NB4 (cell line): ENCODE measurements at places on chromosomes 2 and 18.

- DNase-seq: no peak
Observed at GRCh38 chr2:166573391-166573790, 79.3 kb upstream of the SCN7A start.

- no peak for DNase-seq
Observed at GRCh38 chr2:86781363-86781762, 9.3 kb downstream of the CD8A start.

DNA sequence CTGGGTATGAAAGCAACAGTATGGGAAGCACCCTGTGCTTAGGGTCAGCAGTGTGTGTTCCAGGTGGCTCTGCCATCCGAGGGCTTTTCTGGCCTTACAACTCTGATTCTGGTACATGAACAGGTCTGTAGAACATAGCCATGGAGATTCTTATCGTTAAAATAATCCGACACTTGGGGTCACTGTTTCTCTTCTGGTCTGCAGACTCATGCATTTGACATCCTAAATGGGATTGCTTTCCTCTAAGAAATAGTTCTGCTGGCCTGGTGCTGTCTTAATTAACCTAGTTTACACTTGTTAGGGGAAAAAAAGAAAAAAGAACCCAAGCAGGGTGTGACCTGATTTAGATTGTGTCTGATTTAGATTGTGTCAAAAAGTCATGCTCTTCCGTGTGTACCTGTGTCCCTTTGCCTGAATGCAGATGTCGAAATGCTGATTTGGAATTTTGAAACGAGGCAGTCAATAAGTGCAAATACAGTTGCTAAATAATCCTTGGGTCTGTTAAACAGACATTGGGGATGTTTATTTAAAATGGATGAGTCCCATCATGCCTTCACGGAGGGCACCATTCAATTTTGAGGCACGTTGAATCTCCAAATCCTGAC lies 59.6 kb downstream of the TRPM8 start:
- DNase-seq: peak; percentile 63

GRCh38 chr2:83388804-83389203 lies 1070.3 kb downstream of the SUCLG1 start:
- DNase-seq: peak; percentile 6

GRCh38 chr2:154132827-154133226 lies 261.1 kb downstream of the GALNT13 start:
- DNase-seq: no peak

- DNase-seq: no peak
Observed at GRCh38 chr2:204681412-204681811, 136.1 kb downstream of the PARD3B start.

DNA sequence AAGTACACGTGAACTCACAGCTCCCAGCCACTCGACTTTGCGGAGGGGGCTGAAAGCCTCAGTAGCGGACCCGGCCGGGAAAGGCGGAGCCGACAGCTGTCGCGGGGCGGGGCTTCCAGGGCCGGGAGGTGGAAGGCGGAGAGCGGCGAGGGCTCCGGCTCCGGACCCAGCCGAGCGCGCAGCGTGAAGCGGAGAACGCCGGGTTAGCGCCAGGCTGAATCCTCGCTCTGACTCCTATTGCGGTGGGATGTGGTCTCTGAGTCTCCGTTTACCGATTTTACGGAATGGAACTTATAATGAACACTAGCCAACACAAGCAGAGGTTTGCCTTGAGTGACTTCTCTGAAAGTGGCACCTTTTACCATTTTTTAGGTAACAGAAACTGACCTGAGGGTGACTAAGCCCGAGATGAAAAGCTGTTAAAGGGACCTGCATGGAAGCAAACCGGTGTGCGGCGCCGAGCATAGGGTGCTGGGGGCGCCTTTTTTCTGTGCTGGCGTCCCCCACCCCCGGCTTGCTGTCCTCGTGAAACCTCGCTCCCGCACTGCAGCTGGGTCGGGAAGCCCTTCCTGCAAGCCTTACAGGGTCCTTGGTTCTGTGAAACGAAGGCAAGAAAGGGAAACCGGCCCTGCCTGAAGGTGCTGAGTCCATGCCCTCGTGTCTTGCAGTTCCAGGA lies 72.9 kb downstream of the EN1 start:
- DNase-seq: no peak
